Activated T-cell treated with anti-CD3 and anti-CD28 coated beads, Interleukin-2, amount 50 U/mL, for 72 hours (primary cell): ENCODE measurements at places on chromosomes 1 and 21. TPM values are rescaled to one million over a fixed set of nuclear protein-coding genes. Genes with fewer than 3 reads are reported as not detected.

NKAIN1 gene
- total RNA-seq = not detected

ERG gene
- total RNA-seq = 0.07 TPM

ZMYND12 gene
- 1.4 TPM for total RNA-seq

SAMD11 gene
- 0.12 TPM for total RNA-seq

PPP1R15B gene
- 82.9 TPM for total RNA-seq

VANGL2 gene
- 0.55 TPM for total RNA-seq

CHAF1B gene
- total RNA-seq = 35.1 TPM

OR2M3 gene
- not detected for total RNA-seq

SLC22A15 gene
- total RNA-seq = 1.5 TPM

DNA sequence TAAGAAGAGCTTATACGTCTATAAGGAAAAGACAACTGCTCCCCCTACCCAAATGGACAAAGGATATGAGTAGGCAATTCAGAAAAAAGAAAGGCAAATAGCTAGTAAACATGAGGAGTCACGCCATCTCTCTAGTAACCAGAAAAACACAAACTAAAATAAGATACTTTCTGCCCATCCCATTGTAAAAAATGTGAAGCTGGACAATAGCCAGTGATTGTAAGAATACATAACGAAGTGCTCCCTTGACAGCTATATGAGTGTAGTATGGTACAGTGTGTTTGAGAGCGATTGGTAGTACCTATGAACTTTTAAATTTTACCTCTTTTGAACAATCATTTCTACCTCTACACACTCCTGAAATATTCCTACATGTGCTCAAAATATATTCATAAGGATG is 7.5 kb upstream of the GJA8 start:
- no peaks in the 10 kb centered on the region for H3K36me3 ChIP-seq
- no peak overlapping the region for H3K27ac ChIP-seq
- no peak for DNase-seq
- no peak overlapping the region for H3K4me3 ChIP-seq
- H3K4me1 ChIP-seq = peaks cover 5% of the 10 kb centered on the region

GRCh38 chr21:15014221-15014620 is 50.6 kb downstream of the NRIP1 start:
- no peak overlapping the region for H3K27ac ChIP-seq
- no peak overlapping the region for H3K4me3 ChIP-seq
- no peaks in the 10 kb centered on the region for H3K27me3 ChIP-seq
- no peak for DNase-seq

GRCh38 chr1:193083365-193084088 is 21.7 kb downstream of the GLRX2 start:
- no peak for DNase-seq
- no peaks in the 10 kb centered on the region for H3K27me3 ChIP-seq
- peaks cover 16% of the 10 kb centered on the region for H3K36me3 ChIP-seq
- no peaks in the 10 kb centered on the region for H3K4me1 ChIP-seq
- H3K4me3 ChIP-seq = no peak overlapping the region

- no peak overlapping the region for H3K4me3 ChIP-seq
- no peak overlapping the region for H3K27ac ChIP-seq
- H3K36me3 ChIP-seq = no peaks in the 10 kb centered on the region
- no peak for DNase-seq
Observed at GRCh38 chr1:99171184-99171813, 93.0 kb upstream of the PLPPR4 start.

GRCh38 chr1:94884106-94884505 is 42.8 kb downstream of the CNN3 start:
- H3K27ac ChIP-seq = peak overlapping the region; percentile 35
- no peak overlapping the region for H3K4me3 ChIP-seq
- no peaks in the 10 kb centered on the region for H3K36me3 ChIP-seq
- DNase-seq = no peak

GRCh38 chr1:205247130-205247921 is 19.6 kb downstream of the TMCC2 start:
- H3K27me3 ChIP-seq = no peaks in the 10 kb centered on the region
- no peak overlapping the region for H3K27ac ChIP-seq
- peaks cover 4% of the 10 kb centered on the region for H3K36me3 ChIP-seq
- DNase-seq = peak; percentile 21
- peak overlapping the region; percentile 5 for H3K4me3 ChIP-seq

GRCh38 chr21:34926803-34927467 is 122.2 kb downstream of the RUNX1 start:
- no peaks in the 10 kb centered on the region for H3K27me3 ChIP-seq
- H3K36me3 ChIP-seq = peaks cover 16% of the 10 kb centered on the region
- H3K27ac ChIP-seq = peak overlapping the region; percentile 47
- peak overlapping the region; percentile 51 for H3K4me3 ChIP-seq

DNA sequence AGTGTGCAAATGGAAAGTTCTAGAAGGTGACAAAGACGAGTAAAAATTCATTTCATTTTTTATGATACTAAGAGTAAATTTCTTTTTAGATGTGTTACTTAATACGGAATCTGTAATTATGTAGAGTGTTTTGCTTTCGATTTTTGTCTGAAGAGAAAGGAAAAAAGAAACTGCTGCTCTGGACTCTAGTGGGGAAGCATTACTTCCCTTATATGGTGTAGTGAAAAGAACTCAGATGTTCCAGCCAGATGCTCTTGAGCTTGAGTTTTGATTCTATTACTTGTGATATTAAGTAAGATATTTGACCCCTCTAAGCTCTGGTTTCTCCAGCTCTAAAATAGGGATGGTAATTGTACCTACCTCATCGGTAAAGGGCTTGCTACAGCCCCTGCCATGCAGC is 12.2 kb upstream of the GPR161 start:
- DNase-seq = no peak
- H3K27me3 ChIP-seq = peaks cover 4% of the 10 kb centered on the region
- H3K27ac ChIP-seq = no peak overlapping the region
- H3K4me1 ChIP-seq = peaks cover 21% of the 10 kb centered on the region

DNA sequence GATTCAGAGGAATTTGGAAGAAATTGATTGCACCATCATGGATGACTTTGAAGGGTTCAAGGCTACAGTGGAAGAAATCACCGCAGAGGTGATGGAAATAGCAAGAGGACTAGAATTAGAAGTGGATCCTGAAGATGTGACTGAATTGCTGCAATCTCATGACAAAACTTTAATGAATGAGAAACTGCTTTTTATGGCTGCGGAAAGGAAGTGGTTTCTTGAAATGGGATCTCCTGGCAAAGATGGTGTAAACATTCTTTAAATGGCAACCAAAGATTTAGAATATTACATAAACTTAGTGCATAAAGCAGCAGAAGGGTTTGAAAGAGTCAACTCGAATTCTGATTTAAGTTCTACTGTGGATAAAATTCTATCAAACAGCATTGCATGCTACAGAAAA is 698.6 kb downstream of the PLA2G4A start:
- no peaks in the 10 kb centered on the region for H3K27me3 ChIP-seq
- H3K36me3 ChIP-seq = no peaks in the 10 kb centered on the region
- H3K4me3 ChIP-seq = no peak overlapping the region
- H3K27ac ChIP-seq = no peak overlapping the region

DNA sequence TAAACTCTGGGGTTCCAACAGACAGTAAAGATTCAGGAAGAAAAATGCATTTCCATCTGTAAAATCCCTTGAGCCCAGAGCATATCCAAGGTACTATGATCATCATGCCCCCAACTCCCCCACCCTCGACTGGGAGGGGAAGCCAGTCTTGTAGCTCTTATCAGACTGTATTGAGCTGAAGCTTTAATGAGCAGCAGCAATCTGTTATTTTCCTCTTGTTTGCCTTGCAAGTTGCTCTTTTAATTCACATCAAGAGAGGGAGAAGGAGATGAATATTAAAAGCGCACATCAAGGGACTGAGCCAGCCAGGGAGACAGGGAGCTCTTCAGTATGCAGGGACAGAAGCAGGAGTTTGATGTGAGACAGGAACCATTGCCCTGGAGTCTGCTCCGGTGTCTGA is 52.5 kb upstream of the KCNA3 start:
- H3K4me1 ChIP-seq = peaks cover 23% of the 10 kb centered on the region
- H3K36me3 ChIP-seq = no peaks in the 10 kb centered on the region
- H3K27me3 ChIP-seq = no peaks in the 10 kb centered on the region
- H3K4me3 ChIP-seq = peak overlapping the region; percentile 26

- H3K36me3 ChIP-seq = no peaks in the 10 kb centered on the region
- H3K27ac ChIP-seq = no peak overlapping the region
- no peaks in the 10 kb centered on the region for H3K27me3 ChIP-seq
- no peak overlapping the region for H3K4me3 ChIP-seq
- no peak for DNase-seq
Observed at GRCh38 chr1:53583021-53583867, 124.0 kb downstream of the DMRTB1 start.

- H3K27ac ChIP-seq = no peak overlapping the region
- no peaks in the 10 kb centered on the region for H3K27me3 ChIP-seq
- H3K4me1 ChIP-seq = no peaks in the 10 kb centered on the region
Observed at GRCh38 chr1:187634940-187635339, 806.2 kb downstream of the PLA2G4A start.

DNA sequence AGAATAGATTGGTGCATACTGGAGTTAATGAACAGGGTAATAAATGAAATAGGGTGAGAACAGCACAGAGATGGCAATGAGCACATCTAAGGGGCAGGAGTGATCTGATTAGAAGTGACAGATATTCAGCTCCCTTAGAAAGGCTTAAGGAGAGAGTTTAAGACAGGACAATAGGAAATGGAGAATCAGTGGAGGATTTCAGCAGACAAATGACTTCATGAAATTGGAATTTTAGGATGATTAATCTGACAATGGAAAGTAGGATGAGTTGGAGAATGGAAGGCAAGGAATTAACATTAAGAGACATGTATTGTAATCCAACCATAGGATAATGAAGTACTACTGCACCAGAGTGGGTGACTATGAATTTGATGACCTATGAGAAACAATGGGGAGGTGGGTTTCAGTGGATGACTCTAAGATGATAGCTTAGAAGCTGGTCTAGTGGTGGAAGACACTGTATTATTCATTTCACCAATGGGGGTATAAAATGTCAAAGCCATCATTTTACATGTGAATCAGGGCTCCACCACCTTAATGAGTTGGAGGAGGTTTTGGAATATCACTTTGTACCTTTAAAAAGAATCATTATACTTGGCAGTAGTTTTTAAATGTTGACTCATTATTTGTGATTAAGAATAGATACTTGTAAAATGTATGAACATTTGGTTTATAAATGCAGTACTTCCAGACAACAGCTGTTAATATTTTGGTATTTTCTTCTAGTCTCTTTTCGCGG is 139.1 kb downstream of the PLA2G4A start:
- no peak for DNase-seq
- no peak overlapping the region for H3K4me3 ChIP-seq
- no peak overlapping the region for H3K27ac ChIP-seq
- no peaks in the 10 kb centered on the region for H3K27me3 ChIP-seq
- no peaks in the 10 kb centered on the region for H3K36me3 ChIP-seq
- no peaks in the 10 kb centered on the region for H3K4me1 ChIP-seq

DNA sequence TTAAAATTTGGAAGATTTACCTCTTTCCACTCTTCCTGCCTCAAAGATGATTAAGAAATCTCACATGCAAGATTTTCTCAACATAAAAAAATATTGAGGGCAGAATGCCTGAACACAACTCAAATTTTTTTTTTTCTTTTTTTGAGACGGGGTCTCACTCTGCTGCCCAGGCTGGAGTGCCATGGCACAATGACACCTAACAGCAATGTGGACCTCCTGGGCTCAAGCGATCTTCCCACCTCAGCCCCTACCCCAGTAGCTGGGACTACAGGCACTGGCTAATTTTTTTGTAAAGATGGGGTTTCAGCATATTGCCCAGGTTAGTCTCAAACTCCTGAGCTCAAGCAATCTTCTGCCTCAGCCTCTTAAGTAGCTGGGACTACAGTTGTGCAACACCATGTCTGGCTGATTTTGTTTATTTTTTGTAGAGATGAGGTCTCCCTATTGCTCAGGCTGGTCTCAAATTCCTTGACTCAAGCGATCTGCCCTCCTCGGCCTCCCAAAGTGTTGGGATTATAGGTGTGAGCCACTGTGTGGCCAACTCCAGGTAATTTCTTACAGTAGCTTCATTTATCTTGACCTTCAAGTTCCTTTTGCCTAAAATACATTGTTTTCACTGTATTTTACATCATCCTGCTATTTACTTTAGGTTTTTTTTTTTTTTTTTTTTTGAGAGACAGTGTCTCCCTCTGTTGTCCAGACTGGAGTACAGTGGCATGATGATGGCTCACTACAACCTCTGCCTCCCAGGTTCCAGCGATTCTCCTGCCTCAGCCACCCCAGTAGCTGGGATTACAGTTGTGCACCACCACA is 10.4 kb downstream of the NUCKS1 start:
- H3K27me3 ChIP-seq = no peaks in the 10 kb centered on the region
- H3K27ac ChIP-seq = peak overlapping the region; percentile 71
- DNase-seq = no peak
- peaks cover 48% of the 10 kb centered on the region for H3K4me1 ChIP-seq

GRCh38 chr1:24847995-24848881 is 81.8 kb downstream of the RUNX3 start:
- H3K4me3 ChIP-seq = peak overlapping the region; percentile 80
- H3K4me1 ChIP-seq = peaks cover 16% of the 10 kb centered on the region
- peak; percentile 93 for DNase-seq
- no peak overlapping the region for H3K27ac ChIP-seq
- H3K36me3 ChIP-seq = no peaks in the 10 kb centered on the region

DNA sequence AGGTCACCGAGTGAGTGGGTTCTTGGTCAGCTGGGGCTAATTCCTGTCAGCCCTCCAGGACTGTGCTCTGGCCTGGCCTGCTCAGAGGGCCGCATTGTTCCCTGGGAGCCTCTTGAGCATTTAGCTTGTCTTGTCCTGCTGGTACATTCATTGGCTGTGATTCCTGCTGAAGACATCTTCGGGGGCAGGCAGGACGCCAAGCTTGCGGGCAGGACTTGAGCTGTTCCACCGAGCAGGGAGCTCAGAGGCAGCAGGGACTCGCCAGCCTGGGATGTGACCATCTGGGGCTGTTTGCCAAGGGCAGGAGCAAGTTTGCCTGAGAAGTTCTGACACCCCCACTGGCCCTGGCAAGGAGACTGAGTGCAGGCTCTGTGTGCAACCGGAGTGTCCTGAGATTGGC is 7.0 kb upstream of the SLC26A9 start:
- no peak for DNase-seq
- no peaks in the 10 kb centered on the region for H3K36me3 ChIP-seq
- no peak overlapping the region for H3K4me3 ChIP-seq
- no peaks in the 10 kb centered on the region for H3K4me1 ChIP-seq
- H3K27me3 ChIP-seq = peaks cover 16% of the 10 kb centered on the region

DNA sequence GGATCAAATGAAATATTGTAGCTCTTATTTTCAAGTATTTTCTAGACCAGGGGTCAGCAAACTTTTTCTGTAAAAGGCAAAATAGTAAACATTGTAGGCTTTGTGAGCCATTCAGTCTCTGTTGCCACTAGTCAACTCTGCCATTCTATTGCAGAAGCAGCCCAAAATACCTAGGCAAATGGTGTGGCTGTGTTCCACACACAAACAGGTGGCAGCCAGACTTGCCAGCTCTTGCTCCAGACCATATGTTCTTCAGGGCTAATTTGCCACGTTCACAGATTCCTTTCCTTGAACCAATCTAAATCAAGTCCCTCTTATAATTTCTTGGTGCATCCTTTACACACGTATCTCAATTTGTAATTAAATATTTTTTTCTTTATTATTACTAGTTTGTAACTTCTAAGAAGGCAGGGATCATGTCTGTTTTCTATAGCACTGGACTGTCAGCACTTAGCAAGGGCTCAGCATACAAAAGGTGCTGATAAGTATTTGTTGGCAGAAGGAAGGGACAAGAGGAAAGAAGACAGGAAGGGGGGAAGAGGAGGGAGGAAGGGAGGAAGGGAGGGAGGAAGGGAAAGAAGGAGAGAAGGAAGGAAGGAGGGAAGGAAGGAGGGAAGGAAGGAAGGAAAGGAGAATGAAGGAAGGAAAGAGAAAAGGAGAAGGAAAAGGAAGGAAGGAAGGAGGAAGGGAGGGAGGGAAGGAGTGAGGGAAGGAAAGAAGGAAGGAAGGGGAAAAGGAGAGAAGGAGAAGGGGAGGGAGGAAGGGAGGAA is 106.5 kb upstream of the EDEM3 start:
- DNase-seq = no peak
- H3K27me3 ChIP-seq = peaks cover 10% of the 10 kb centered on the region
- no peak overlapping the region for H3K4me3 ChIP-seq
- H3K36me3 ChIP-seq = peaks cover 11% of the 10 kb centered on the region
